ENCODE measurements at places on chromosomes 6 and 20.

DNA sequence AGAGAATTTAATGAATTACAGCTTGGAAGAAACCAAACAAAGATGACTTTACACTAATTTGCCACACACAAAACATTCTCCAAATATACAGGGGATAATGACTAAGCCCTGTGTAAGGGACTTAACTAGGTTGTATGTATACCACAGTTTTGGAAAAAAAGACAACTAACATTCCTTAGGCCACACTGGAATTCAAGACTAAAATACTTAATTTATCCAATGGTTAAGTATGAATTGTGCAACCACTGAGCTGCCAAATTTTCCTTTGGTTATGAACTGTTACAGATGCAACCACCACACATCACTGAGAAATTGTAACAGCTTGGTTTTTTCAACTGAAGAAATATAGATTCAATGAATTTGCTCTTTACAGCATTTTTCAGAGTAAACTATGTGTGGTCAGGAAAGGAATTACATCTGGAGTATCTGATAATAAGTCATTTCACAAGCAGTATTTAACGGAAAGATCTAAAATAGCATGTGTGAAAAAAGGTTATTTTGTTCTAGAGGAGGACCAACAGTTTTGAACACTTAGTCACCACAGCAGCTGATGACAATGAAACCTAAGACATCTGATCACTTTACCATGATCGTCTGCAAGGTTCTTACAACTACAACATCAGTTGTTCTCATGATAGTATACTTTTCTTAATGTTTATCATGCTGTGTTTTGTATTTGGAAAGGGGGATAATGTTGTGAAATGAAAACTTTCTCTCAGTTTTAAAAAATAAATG is 318.8 kb downstream of the BCKDHB start:
- no peak for DNase-seq

GRCh38 chr20:23244916-23245552 is 105.6 kb upstream of the NXT1 start:
- DNase-seq = no peak

DNA sequence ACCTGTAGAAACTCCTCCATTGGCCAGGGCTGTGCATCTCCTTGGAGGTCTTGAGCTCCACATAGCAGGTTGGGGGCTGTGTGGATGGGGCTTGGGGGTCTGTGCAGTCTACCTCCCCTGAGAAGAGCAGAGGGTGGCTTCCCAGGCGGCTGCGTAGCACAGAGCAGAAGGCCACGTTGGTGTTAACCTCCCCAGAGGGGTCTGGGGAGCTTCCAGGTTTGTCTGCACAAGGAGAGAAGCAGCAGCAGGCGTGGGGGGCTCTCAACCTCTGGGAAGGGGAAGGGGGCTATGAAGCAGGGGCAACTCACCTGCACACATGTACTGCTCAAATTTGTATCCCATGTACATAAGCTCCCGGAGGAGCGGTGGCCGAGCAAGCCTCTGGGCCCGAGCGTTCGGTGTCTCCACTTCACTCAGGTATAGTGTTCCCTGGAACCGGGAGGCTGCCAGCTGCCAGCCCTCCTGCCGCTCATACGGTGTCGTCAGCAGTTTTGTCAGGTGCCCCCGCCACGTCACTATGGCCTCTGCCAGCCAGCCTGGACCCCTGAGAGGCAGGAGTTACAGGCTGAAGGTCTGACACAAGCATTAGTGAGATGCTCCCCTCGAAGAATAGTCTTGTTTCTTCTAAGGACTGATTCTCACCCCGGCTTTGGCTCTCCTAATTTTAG is 1.2 kb downstream of the DXO start:
- no peak for DNase-seq

- DNase-seq = no peak
Observed at GRCh38 chr6:125107896-125108295, 45.7 kb upstream of the TPD52L1 start.

DNA sequence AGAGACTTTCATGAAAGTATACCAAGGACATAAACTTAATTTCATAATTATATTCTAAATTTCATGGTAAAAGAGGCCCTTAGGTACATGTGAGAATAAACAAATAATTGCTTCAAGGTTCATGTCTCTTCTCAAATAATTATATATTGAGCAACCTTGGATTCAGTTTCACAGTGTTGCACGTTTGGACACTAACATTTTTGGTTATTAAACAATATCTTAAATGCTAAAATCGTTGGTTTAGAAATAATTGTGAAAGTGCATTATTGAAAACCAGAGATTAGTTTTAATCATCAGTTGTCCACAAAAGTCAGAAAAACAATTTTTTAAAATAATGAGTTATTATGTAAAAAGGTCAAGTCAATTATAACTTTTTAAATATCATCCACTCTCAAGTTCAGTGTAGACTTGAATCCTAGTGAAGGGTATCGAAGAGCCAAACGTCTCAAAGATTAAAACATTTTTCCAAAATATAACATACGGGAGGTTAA is 227.1 kb upstream of the DEFB112 start:
- no peak for DNase-seq

DNA sequence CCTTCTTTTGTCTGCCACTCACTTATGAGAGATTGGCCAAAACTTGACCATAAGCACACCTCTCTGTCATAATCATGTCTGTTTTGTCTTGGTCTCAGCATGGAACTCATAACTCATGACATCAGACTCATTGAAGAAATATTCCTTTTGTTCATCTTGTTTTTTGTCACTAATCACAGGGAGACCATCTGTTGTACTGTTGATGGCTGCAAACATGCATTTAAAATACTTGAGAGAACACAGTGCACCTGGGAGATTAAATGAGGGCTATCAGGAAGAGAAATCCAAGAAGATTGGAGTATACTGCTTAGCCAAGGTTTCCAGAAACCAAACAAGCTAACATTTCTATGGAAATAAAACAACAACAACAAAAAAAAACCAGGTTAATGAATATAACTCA is 689.7 kb downstream of the EPM2A start:
- DNase-seq = no peak

DNA sequence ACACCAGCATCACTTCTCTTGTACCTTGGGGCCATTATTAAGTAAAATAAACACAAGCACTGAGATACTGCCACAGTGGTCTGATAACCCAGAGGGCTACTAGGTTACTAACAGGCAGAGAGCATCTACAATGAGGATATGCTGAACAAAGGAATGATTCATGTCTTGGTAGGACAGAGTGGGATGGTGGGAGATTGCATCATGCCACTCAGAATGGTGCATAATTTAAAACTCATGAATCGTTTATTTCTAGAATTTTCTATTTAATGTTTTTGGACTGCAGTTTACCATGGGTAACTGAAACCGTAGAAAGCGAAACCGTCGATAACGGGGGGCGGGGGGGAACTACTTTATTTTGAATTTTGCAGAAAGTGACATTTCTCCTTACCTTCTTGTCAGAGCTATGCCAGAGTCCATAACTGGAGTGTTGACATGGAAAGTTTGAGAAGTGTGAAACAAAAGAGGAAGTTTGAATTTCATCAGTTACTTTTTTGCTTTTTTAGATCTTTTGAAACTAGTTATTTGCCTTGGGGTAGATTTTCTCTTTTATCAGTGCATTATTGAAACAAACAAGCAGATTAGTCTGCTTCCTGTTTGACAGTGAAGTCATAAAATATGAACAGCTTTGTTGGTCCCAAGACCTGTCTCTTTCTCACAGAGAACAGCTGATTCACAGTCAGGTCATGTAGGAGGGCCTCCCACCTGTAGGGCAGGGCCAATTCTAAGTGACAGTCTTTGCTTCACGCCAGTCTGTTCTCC is 124.9 kb downstream of the KLHL32 start:
- no peak for DNase-seq

- DNase-seq = no peak
Observed at GRCh38 chr20:44837946-44838345, 27.6 kb upstream of the RIMS4 start.
